ENCODE measurements at places on chromosomes 2 and 18. TPM values are rescaled to one million over a fixed set of nuclear protein-coding genes. Genes with fewer than 3 reads are reported as not detected.

G6PC2 gene
- not detected for total RNA-seq

GRCh38 chr18:55672574-55673361, 84.8 kb upstream of the TCF4 start:
- DNase-seq: no peak

DNA sequence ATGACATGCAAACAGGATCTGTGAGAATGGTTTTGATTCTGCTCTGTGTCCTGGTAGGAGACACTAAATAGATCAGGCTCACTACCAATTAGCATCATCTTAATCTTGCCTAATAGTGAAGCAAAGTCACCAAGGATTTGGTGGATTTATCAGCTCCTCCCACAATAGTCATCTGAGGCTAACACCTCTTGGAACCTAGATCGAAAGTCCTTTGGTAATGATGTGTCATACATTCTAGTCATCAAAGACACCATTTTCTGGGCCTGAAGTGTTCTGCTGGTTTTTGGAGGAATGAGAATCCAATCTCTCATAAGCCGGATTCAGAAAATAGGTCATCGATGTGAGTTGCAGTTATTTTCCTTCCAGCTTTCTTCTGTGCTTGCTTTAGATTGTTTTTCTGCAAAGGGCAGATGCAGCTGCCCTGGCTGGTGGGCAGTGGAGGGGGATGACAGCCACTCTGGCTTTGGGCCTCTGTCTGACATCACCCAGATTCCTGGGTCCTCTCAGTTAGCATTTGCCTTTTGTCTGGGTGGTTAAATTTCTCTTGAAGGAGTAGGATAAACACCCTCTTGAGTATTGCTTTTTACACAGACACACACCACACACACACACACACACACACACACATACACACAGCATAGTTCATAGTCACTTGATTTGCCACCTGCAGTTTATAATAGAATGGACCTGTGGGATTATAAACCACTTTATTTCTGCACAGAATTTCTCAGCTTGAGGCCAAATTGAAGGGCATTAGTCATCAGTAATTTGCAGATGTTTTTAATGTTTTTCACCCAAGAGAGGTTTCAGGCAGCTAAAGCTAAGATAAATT, at the start of gene MYO3B:
MYO3B (plus strand) TSS at position 198 of the 832 bp plus-strand sequence; CDS start at position 339, 141 bp downstream.
- peak; percentile 52 for DNase-seq

DNA sequence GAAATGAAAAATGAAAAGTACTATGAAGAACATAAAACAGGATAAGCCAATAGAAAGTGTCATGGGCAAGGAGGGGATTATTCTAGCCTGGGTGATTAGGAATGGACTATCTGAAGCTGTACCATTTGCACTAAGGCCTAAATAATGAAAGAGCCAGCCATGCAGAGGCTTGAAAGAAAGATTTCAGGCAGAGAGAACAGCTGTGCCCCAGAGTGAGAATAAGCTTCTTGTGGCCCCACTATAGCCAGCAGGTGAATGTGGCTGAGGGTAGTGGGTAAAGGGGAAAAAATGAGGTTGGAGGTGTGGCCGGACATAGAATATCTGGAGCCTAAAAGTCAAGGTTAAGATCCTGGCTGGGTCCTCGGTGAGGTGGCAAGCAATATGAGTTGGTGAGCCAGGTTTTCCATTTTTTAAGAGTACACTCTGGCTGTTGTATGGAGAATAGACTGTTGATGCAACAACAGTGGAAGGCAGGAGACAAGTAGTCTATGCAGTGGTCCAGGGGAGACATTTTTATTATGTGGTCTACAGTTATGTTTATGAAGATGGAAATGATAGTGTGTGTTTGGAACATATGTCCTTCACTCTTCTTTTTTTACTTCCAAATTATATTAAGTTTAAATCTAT, 135.2 kb upstream of the SETBP1 start:
- no peak for DNase-seq
